ENCODE measurements at places on chromosomes 12 and 14. TPM values are rescaled to one million over a fixed set of nuclear protein-coding genes. Genes with fewer than 3 reads are reported as not detected.

The SLC7A7 gene
- 0.21 TPM for polyA plus RNA-seq

The FOXG1 gene
- not detected for polyA plus RNA-seq

The FAM181A gene
- not detected for polyA plus RNA-seq

- no peaks in the 10 kb centered on the region for H3K4me1 ChIP-seq
- H3K4me3 ChIP-seq, result no peak overlapping the region
- no peaks in the 10 kb centered on the region for H3K27me3 ChIP-seq
- H3K36me3 ChIP-seq, result peaks cover 8% of the 10 kb centered on the region
Measured at GRCh38 chr14:65019944-65020566, 33.4 kb downstream of the FNTB start.

- no peak for DNase-seq
- peak overlapping the region; percentile 96 for H3K27ac ChIP-seq
- H3K27me3 ChIP-seq, result no peaks in the 10 kb centered on the region
Measured at GRCh38 chr12:82359115-82359478, 768 bp downstream of the METTL25 start.

- no peaks in the 10 kb centered on the region for H3K27me3 ChIP-seq
- peaks cover 31% of the 10 kb centered on the region for H3K4me1 ChIP-seq
- peak overlapping the region; percentile 31 for H3K4me3 ChIP-seq
- no peak for DNase-seq
- H3K36me3 ChIP-seq, result no peaks in the 10 kb centered on the region
- H3K27ac ChIP-seq, result peak overlapping the region; percentile 99
Measured at GRCh38 chr14:91511043-91511383, 903 bp upstream of the PPP4R3A start.

DNA sequence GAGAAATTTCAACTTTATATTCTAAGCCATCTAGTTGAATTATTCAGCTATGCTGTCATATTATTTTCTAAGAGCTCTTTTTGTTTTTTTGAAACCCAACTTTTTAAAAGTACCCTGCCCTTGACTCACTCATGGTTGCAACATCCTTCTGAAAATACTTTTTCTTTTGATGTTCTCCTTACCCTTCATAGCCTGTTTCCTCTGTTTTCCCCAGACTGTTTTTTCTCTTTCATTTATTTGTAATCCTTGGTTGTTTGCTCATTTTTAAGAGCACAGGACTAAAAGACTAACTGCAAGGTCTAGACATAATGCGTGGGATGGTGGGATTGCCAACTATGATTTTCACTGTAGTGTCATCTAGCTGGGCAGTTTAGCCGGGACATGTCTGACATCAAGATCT, 21.2 kb upstream of the CDKL1 start:
- H3K4me1 ChIP-seq, result no peaks in the 10 kb centered on the region
- no peak for DNase-seq
- H3K4me3 ChIP-seq, result no peak overlapping the region
- no peaks in the 10 kb centered on the region for H3K36me3 ChIP-seq

DNA sequence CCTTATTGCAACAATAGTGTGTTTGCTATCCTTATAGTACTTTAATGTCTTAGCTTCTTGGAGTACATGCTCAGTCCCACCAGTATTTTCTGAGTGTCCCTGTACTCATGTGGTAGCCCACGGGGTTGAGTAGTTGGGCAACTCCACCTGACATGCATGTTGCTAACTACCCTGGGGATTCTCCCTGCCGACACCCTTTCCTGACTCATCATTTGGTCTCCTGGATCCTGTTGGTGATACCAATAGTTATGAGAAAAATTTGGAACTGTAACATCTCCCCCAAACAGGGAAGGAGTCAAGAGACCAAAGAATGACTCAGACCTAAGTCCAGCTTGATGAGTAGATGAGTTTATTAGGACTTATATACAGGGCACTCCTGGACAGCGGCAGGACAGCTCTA, 101.6 kb downstream of the BRMS1L start:
- H3K4me3 ChIP-seq, result no peak overlapping the region
- no peak overlapping the region for H3K27ac ChIP-seq
- no peaks in the 10 kb centered on the region for H3K27me3 ChIP-seq
- no peak for DNase-seq
- H3K4me1 ChIP-seq, result peaks cover 8% of the 10 kb centered on the region

- no peak for DNase-seq
- no peaks in the 10 kb centered on the region for H3K27me3 ChIP-seq
- no peak overlapping the region for H3K27ac ChIP-seq
- H3K36me3 ChIP-seq, result no peaks in the 10 kb centered on the region
Measured at GRCh38 chr12:93079271-93079670, 150.2 kb upstream of the EEA1 start.

The INHBE gene
- polyA plus RNA-seq, result not detected

DNA sequence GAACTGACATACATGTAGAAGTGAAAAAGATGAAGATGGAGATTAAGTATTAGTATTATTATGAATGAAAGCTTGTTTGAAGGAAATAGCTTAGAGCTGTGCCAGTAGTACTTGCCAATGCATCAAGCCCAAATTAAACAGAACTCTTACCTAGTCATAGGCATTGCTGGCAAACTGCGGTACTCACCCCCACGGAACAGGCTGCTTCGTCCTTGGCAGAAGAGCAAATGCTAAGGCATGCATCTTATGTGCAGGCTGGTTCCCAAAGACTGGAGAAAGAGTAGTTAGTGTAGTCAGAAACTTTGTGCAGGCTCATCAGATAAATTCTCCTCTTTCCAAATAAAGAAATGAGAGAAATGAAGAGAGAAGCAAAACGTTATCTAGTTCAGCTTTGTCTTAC, 134.8 kb downstream of the CCDC59 start:
- no peaks in the 10 kb centered on the region for H3K36me3 ChIP-seq
- H3K4me3 ChIP-seq, result no peak overlapping the region
- H3K27me3 ChIP-seq, result no peaks in the 10 kb centered on the region
- no peak overlapping the region for H3K27ac ChIP-seq

DNA sequence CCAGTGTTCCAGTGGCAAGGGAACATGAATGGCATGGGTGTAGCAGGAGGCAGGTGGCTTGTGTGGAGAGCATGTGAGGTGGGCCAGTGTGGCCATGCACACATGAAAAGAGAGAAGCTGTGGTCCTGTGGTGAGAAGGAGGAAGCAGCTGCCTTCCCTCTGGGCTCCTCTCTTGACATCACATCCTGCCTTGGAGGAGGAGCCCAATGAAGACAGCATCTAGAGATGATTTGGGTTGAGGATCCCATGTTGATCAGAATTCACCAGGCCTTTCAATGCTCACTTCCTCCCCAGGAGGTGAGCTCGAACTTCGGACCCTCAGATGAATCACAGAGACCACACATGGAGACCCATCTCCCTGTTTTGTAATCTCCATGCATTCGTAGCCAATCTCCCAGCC, 82.6 kb downstream of the LRRC74A start:
- no peaks in the 10 kb centered on the region for H3K27me3 ChIP-seq
- H3K4me3 ChIP-seq, result no peak overlapping the region
- DNase-seq, result peak; percentile 78
- no peaks in the 10 kb centered on the region for H3K36me3 ChIP-seq
- H3K27ac ChIP-seq, result no peak overlapping the region

GRCh38 chr14:32345311-32345791, 16.3 kb downstream of the AKAP6 start:
- no peaks in the 10 kb centered on the region for H3K27me3 ChIP-seq
- H3K4me3 ChIP-seq, result no peak overlapping the region
- no peaks in the 10 kb centered on the region for H3K36me3 ChIP-seq
- H3K4me1 ChIP-seq, result no peaks in the 10 kb centered on the region
- no peak overlapping the region for H3K27ac ChIP-seq

- no peaks in the 10 kb centered on the region for H3K36me3 ChIP-seq
- no peaks in the 10 kb centered on the region for H3K27me3 ChIP-seq
- no peak for DNase-seq
- H3K4me1 ChIP-seq, result no peaks in the 10 kb centered on the region
Measured at GRCh38 chr12:119006746-119007145, 25.4 kb downstream of the SRRM4 start.

The PTGDR gene
- polyA plus RNA-seq, result 7.2 TPM

DNA sequence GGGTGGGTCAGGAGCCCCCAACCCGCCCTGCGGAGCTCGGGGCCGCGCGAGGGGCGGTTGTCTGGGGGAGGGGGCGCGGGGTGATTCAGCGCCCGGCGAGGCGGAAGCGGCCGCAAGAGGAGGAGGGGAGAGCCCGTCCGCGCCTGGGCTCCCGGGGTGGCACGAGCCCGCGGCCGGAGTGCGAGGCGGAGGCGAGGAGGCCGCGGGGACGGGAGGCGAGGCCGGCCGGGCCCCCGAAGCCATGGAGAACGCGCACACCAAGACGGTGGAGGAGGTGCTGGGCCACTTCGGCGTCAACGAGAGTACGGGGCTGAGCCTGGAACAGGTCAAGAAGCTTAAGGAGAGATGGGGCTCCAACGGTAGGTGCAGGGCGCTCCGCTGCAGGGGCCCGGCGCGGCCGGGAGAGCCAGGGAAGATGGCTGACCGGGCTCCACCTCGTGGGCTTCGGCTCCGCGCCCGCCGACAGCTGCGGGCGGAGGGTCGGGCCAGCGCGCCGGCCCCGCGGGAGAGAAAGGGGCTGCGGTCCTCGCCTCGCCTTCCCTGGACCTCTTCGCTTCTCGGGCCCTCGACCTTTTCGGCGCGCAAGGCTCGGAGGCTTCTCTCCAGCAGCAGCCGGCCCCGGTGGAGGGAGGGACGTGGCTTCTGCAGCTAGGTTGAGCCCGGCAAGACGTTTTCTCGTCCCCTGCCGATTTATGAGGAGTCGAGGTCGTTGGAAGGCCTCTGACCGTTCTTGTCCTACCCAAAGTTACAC, 677 bp downstream of the ATP2A2 start:
- H3K27me3 ChIP-seq, result no peaks in the 10 kb centered on the region
- H3K4me3 ChIP-seq, result peak overlapping the region; percentile 80
- peaks cover 55% of the 10 kb centered on the region for H3K4me1 ChIP-seq
- H3K27ac ChIP-seq, result peak overlapping the region; percentile 84
- peak; percentile 38 for DNase-seq

- H3K27ac ChIP-seq, result no peak overlapping the region
- no peak overlapping the region for H3K4me3 ChIP-seq
- H3K36me3 ChIP-seq, result no peaks in the 10 kb centered on the region
- no peak for DNase-seq
- H3K4me1 ChIP-seq, result peaks cover 27% of the 10 kb centered on the region
- H3K27me3 ChIP-seq, result no peaks in the 10 kb centered on the region
Measured at GRCh38 chr14:69404883-69405282, 6.4 kb downstream of the SLC39A9 start.

DNA sequence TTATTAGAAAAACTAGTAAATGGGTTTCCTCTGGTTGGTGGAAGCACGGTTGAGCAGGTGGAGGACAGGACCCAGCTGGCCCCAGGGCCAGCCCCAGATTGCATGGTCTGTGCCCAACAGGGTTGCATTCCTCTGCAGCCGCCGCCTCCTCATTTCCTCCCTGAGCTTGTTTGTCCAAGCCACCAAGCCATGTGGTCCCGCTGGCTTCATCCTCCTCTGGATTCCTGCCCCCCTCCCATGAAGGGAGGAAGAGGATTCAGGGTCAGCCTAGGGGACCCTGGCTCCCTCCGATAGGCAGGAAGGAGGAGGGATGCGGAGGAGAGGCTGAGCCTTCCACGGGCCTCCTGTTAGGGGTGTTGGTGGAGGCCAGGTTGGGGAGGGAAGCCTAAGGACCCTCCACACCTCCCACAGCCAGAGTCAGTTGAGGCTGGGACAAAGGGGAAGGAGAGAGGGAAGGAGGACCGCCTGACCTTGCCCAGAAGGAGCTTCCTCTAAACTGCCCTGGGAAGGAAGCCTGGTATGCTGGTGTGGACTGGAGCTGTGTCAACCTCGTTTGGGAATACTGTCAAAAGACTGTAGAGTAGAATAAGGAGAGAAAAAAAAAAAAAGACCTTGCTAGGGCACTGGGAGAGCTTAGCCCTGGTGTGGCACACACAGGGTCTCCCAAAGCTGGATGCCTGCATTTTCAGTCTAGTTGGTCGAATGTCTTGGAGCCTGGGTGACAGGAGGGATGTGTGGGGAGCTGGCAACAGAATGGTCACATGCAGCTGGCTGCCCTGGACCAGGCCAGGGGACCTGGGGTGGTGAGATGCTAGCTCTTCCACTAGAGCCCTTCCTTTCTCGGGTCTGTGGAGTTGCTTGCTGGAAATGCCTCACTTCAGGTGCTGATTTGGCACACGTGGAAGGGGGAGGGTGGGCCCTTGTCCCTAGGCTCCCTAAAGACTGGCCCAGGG, 42.4 kb downstream of the PLEKHG3 start:
- H3K27me3 ChIP-seq, result no peaks in the 10 kb centered on the region
- H3K4me1 ChIP-seq, result peaks cover 29% of the 10 kb centered on the region
- H3K4me3 ChIP-seq, result no peak overlapping the region

The KRT78 gene
- not detected for polyA plus RNA-seq

- no peaks in the 10 kb centered on the region for H3K4me1 ChIP-seq
- H3K27me3 ChIP-seq, result no peaks in the 10 kb centered on the region
- no peak overlapping the region for H3K27ac ChIP-seq
- H3K4me3 ChIP-seq, result no peak overlapping the region
Measured at GRCh38 chr12:117587631-117588287, 226.3 kb upstream of the NOS1 start.

GRCh38 chr12:126434412-126434985, 1369.3 kb downstream of the AACS start:
- no peak overlapping the region for H3K27ac ChIP-seq
- no peaks in the 10 kb centered on the region for H3K27me3 ChIP-seq
- no peak for DNase-seq
- no peaks in the 10 kb centered on the region for H3K4me1 ChIP-seq

- H3K4me3 ChIP-seq, result no peak overlapping the region
- DNase-seq, result no peak
- H3K27ac ChIP-seq, result no peak overlapping the region
- no peaks in the 10 kb centered on the region for H3K36me3 ChIP-seq
- peaks cover 14% of the 10 kb centered on the region for H3K4me1 ChIP-seq
Measured at GRCh38 chr14:24361326-24361725, 6.7 kb upstream of the NFATC4 start.

All from CD4-positive, alpha-beta memory T cell (primary cell).